ENCODE measurements at places on chromosomes 3 and 15.
A peak's percentile ranks its signal among the peaks of the same experiment; 100 is the strongest.

DNA sequence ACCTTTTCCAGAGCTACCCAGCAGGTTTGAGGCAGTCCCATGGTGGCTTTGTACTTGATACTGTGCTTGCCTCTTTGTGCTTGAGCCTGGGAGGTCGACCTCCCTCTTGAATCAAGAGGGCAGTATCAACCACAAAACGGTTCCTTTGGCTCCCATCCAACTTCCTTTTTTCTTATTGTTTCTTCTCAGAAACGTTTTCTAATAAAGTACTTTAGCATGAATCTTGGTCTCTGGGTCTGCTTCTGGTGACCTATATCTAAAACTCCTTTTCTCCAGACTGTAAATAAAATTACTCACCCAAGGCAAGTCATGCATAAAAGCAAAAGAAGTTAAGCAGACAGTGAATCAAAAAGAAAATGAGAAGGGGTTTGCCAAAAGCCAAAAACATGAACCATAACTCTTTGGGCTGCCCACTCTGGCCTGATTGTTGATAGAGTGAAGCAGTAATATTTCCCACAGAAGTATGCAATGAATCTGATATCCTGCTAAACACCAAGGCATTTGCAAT, 112.2 kb upstream of the SLC4A7 start:
- no peak for DNase-seq

- DNase-seq: no peak
Measured at GRCh38 chr3:143450632-143451031, 331.1 kb downstream of the CHST2 start.

- no peak for DNase-seq
Measured at GRCh38 chr3:183572935-183573334, 17.4 kb upstream of the KLHL6 start.

GRCh38 chr3:160129459-160130061, 95.7 kb upstream of the C3orf80 start:
- DNase-seq: no peak

GRCh38 chr3:45887759-45888511, 1.6 kb downstream of the CCR9 start:
- DNase-seq: no peak

GRCh38 chr3:171077261-171077660, 50.7 kb upstream of the SLC2A2 start:
- no peak for DNase-seq

GRCh38 chr3:105747696-105748095, 121.1 kb downstream of the CBLB start:
- DNase-seq: no peak

- DNase-seq: no peak
Measured at GRCh38 chr15:61084944-61085367, 144.1 kb downstream of the RORA start.

GRCh38 chr15:67833710-67834511, 5.9 kb downstream of the RNU6-1 start:
- peak; percentile 71 for DNase-seq

DNA sequence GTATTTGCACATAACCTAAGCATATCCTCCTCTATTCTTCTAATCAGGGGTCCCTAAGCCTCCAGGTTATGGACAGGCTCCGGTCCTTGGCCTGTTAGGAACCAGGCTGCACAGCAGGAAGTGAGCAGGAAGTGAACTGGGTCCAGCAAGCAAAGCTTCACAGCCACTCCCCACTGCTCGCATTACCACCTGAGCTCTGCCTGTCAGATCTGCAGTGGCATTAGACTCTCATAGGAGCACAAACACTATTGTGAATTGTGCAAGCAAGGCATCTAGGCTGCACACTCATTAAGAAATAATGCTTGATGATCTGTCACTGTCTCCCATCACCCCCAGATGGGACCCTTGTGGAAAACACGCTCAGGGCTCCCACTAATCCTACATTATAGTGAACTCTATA, 9.8 kb downstream of the MSL2 start:
- no peak for DNase-seq

GRCh38 chr3:67017211-67017610, 19.1 kb downstream of the KBTBD8 start:
- no peak for DNase-seq

DNA sequence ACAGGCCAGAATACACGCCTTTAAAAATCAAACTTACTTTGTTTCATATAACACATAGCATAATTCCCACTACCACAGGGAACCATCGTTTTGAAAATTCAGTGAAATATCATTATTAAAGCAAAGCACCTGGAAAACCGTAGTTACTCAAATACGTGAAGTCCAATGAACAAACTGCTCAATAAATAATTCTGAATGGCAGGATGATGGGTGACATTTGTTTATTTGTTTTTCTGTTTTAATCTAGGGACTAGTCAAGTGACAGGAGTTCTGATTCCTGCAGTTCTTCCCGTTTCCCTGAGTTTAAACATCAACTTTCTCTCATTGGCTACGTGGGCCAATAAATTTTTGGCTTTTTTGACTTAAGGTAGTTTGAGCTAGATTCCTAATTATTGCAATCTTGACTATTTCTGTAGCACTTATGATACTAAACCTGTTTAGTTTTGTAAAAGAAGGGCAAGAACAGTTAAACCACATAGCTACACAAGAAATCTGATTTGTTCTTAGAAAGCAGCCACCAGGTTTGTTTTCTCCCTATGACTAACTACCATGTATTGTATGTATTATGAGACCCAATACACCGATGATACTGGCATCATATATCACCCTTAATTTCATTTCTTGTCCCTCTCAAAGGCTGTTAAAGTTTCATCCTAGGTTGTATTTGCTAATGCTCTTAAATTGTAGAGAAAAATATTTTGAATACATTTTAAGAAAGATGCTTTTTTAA, 411.2 kb downstream of the SHQ1 start:
- no peak for DNase-seq

DNA sequence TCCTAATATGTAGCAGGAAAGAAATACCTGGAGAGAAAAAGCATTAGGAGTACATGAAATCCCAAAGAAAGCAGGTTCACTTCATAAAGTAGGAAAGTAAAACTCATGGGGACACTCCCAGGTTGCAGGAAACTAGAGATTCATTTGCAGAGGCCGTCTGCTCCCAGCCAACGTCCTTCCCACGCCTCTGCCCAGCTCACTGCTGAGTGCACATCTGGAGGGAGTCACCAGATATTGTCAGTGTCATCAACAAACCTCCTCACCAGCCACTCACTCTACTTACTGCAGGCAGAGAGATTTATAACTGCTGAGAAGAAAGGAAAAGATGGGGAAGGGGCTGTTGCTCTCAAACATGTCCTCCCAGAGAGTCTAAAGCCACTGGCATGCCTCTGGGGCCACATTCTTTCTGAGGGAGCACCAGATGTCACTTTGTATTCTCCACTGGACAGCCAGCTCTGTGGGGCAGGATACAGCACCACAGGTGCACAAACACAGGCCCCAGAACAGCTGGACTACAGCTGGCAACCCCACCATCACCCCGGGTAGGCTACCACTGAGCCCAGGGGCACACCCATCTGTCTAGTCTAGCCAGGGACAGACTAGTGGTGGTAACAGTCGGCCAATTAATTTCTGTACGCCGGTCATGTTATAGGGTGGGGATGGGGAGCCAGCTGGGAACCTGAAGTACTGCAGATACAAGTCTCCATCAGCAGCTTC, 64.5 kb downstream of the NPTN start:
- DNase-seq: no peak

GRCh38 chr3:1087066-1087560, 5.7 kb upstream of the CNTN6 start:
- no peak for DNase-seq

DNA sequence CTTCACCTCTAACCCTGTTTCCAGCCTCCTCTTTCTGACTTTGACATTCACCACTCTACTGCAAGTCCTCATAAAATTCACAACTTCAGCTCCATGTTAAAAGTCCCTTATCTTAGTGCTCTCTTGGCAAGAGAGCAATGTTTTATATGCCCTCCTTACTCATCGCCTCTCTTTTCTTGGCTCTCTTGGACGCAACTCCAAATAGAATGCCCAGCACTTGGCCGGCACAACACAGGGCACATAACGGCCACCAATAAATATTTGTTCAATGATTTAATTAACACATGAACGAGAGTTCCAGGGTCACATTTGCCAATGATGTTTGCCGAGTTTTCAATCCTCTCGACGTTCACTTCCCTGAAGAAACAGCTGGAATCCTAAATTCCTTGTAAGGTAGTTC, 401.4 kb downstream of the ROBO1 start:
- no peak for DNase-seq

DNA sequence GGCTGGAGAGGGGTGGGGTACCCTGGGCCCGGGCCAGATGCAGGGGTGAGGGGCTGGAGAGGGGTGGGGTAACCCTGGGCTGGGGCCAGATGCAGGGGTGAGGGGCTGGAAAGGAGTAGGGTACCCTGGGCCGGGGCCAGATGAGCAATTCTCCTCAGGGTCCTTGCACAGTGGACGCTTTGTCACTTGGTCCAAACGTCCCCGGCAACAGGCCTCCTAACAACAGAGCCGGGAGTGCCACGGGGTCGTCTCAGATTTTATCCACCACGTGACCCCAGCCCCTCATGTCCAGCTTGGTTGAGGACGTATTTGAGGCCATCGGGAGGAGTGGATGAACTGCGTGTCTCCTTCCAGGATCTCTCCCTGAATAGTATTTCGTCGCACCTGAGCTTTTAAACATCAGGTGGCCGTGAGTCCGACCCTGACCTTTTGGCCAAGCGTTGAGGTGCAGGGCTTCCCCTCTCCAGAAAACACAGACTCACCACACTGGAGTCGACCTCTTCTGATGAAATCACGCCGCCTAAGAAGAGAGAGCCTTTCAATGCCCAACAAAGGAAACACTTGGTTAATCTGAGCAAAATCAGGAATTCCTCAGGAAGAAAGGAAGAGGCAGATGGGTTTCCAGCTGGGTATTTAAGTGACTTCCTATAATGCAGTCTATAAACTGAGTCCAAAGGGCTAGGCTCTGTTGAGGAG, 12.8 kb upstream of the LRRC15 start:
- peak; percentile 60 for DNase-seq

- no peak for DNase-seq
Measured at GRCh38 chr15:44186705-44187104, 8.4 kb downstream of the FRMD5 start.

- no peak for DNase-seq
Measured at GRCh38 chr15:71085809-71086208, 29.5 kb upstream of the THSD4 start.

- DNase-seq: no peak
Measured at GRCh38 chr15:55737373-55737772, 5.6 kb downstream of the PRTG start.

DNA sequence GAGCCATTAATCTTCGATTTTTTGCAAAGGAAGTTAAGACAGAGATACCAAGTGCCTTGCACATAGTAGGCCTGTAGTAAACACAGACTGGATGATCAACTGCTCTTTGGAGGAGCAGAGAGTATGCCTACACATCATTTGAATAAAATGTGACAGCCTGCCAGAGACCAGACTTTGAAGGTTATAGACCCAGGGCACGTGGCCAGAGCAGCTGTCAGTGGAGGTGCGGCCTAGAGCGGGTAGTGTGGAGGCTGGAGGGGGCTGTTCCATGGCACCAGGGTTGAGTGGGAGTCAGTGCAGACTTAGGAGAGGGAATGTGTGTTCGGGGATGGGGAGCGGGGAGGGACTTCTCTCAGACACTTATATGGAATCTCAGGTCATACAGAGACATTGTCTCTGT, 80.8 kb downstream of the SMAD3 start:
- DNase-seq: peak; percentile 73

DNA sequence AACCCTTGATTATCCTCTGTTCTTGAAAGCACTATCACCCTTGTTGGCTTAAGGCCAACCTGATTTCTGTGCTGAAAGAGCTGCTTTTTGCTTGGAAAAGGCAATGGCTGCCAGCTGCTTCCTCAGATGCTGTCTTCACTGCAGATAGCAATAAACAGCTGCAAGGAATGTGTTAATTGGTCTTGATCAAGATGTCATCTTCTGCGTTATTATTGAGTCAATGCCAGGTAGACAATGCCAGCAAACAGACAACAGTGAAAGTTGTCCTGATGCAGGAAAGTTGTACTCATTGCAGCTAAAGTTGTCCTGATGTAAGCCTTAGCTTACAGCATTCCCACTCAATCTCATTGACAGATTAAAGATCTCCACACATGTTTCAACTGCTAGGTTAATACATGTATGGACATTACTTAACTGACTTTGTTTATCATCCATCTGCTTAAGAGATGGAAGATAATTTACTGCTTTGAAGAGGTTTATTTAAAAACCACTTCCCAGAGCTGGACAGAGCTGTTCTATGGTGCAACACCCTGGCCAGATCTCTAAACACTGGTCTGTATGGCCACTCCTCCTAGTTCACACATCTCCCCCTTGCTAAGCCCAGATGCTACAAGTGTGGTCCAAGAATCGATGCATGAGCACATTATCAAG, 251.0 kb upstream of the MCTP2 start:
- no peak for DNase-seq

- no peak for DNase-seq
Measured at GRCh38 chr3:194375473-194376240, 6.1 kb upstream of the LRRC15 start.

GRCh38 chr15:36605604-36606263, 26.3 kb downstream of the CDIN1 start:
- no peak for DNase-seq

- DNase-seq: no peak
Measured at GRCh38 chr3:20546636-20547035, 360.6 kb upstream of the SGO1 start.

DNA sequence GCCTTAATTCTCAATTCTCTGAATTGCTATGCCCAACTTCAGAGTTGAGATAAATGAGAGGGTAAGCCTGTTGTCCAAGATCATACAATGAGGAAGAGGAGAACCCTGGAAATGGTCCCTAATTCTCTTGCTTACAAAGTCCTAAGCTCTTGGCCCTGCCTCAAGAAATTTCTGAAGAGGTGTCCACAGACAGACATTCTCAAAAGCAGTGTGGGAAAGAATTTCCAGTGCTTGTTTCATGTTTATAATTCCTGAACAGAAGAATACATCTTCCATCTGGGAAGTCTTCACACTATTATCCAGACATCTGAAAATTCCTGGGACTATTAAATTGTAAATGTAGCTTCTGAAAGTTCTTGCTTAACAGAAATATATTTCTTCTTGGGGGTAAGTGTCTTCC, 166.8 kb upstream of the LRTM1 start:
- no peak for DNase-seq

DNA sequence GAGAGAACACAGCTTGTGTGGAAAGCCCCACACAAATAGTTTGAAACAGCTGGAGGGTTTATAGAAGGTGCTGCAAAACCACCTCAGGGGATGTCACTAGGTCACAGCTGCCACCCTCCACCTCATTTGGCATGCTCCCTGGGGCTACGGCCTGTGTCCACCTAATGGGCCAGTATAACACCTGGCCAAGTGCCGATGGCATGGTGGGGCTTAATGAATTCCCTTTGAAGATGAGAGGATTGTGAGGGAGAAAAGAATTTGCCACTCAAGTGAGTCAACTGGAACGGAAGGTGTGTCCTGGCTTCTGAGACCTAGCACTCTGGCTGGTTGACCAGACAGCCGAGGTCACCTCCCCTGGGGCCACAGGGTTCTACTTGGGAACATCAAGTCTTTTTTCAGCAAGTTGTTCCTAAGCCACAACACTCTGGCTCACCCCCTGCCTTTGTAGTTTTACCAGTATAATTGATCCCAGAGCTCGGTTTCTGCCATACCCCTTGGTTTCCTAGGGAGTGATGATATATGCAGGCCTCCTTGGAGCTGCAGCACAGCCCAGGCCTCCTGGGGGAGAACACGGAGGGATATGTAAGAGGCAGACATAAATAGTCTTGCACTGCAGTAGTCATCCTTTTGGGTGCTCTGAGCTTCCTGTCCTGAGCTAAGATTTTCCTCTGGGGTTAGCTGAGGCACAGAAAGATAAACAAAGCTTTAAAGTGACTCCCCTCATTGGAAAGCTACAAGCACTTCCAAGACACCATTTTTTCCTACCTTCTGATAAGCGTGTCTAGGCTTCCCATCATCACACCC, 178.2 kb upstream of the LPP start:
- no peak for DNase-seq

GRCh38 chr3:74267131-74267530, 347.3 kb downstream of the CNTN3 start:
- DNase-seq: no peak

Data from cardiac septum (tissue), 1 donor.